ENCODE measurements at places on chromosomes 16 and 17. TPM values are rescaled to one million over a fixed set of nuclear protein-coding genes. Genes with fewer than 3 reads are reported as not detected.

DNA sequence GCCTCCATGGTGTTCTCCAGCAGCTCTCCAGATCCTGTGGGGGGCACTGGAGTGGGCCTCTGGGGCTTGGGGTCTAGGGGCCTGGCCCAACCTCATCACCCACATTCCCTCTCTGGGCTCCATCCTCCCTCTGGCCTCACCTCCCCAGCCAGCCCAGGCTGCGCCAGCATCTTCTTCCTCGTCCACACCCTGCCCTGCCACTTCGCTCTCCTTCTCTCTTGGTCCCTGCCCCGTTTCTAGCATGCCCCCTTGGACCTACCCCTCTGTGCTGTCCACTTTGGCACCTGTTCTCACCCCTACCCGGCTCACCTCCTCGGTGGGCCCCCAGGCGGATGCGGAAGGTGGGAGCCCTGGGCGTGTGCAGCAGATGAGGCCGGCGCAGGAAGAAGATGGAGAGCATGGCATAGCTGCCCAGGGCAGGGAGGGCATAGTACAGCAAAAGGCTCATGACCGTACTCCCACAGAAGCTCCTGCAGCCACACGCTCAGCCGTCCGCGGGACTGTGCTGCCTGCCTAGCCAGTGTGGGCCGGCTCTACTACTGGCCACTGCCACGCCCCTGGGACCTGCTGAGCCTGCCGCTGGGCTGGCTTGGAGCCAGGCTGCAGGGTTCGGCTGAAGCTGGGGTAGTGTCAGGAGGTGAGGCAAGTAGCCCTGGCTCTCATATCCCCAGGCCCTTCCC is at the start of gene GDPD3:
Gene GDPD3, minus strand, starts transcription at position 507 of the 680 bp plus-strand sequence. Its CDS starts 59 bp downstream, at position 448.
- DNase-seq, result no peak

- no peak for DNase-seq
These were observed 38.3 kb downstream of the NT5M start for GRCh38 chr17:17341452-17341851.

The TBC1D24 gene
- 23.9 TPM for polyA plus RNA-seq

DNA sequence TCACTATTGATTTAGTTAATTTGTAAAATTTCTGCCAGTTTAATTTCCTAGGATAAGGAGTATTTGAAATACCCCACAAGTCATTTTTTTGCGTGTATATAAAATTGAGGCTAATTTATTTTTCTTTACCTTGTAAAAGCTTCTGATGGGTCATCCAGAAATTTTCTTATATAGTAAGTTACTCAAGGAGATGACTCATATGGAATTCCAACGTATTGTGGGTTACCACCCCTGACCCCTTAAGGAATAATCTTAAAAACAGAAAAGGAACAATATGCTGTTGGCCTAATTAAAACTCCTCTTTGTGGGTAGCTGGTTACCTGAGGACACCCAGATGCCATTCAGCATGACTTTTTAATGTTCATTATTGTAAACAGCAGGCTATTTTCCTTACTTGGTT is 13.6 kb downstream of the HEATR6 start:
- DNase-seq, result no peak

- DNase-seq, result no peak
These were observed 219.9 kb upstream of the CIBAR2 start for GRCh38 chr16:85332175-85332574.

- DNase-seq, result no peak
These were observed 159.4 kb upstream of the ZNF267 start for GRCh38 chr16:31713945-31714902.

The PROCA1 gene
- 6.0 TPM for polyA plus RNA-seq

- DNase-seq, result no peak
These were observed 48.7 kb upstream of the GSE1 start for GRCh38 chr16:85564277-85565051.

Data from left renal cortex interstitium (tissue), 4 donors.